Kasumi-1 (cell line): ENCODE measurements at places on chromosomes 13 and 19.
A peak's percentile ranks its signal among the peaks of the same experiment; 100 is the strongest.

- DNase-seq = no peak
Measured at GRCh38 chr19:35717665-35718344, at the start of gene KMT2B. TSS of gene KMT2B (plus strand) at chr19:35718003. CDS start at chr19:35718019, 16 bp downstream.

DNA sequence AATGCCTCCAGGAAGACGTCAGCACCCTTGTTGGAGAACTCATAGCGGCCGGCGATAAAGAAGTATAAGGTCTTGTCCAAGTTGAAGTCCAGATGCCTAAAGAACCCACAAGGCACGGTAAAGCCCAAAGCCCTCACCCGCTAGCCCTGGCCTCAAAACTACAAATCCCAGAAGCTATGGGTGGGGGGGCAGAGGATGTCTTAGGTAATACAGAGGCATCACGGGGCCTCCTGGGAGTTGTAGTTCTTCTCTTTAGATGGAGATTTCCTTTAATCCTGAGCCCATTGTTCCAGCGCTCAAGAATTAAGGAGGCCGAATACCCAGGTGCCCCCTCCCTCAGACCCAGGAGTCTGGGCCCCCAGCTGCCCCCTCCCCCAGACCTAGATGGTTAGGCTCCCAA is 10.8 kb downstream of the GYS1 start:
- DNase-seq = no peak

DNA sequence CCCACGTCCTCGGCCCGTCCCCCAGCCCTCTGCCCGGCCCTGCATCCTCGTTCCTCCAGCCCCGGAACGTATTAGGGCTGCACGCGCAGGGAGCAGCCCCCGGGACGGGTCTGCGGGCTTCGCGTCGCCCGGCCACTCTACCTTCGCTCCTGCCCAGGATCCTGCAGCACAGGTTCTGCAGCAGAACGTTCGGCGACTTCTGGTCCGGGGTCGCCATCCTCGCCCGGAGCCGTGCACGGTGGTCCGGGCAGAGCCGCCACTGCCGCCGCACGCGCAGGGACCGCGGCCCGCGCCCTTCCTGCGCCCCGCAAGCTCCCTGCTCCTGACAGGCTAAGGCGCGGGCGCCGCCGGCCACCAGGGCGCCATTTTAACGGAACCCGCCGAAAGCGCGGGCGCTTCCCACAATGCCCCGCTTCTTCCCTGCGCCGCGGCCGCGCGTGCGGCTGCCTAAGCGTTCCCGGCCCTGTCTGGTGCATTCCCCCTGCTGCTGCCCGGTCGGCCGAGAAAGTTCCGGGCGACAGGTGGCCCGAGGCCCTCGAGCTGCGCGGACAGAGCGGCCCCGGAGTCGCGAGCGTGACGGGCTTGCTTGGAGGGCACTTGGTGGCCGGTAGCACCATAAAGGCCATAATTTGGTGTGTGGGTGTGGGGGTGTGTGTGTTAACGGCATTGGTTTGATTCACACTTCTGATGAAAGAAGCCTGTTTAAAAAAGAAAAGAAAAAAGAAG is at the start of gene TUBGCP3:
Gene TUBGCP3, minus strand, starts transcription at position 390 of the 726 bp plus-strand sequence. Its CDS starts 173 bp downstream, at position 217.
- DNase-seq = peak; percentile 60

- DNase-seq = no peak
Measured at GRCh38 chr19:55440411-55441105, 2.5 kb downstream of the SHISA7 start.

DNA sequence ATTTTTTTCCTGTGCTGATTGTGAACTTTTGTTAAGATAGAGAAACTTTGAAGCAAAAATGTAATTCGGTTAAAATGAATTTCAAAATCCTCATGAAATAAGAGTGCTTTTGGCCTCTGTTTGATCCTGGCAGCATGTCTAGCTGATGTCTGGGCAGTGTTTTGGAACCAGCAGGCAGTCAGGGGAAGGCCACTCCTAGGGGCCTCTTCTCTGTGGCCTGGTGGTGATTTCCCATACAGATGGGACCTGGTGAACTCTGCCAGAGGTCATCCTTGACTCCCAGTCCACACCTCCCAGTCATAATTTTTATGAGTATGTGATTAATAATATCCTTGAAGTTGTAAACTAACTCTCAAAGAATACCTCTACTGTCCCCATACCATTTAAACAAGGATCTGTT is 226.6 kb downstream of the PCCA start:
- no peak for DNase-seq

GRCh38 chr13:50170447-50171037 is 155.3 kb downstream of the KCNRG start:
- peak; percentile 15 for DNase-seq

GRCh38 chr13:86831084-86831483 is 840.1 kb upstream of the SLITRK5 start:
- DNase-seq = no peak
